ENCODE measurements at places on chromosomes 3 and 15.
A peak's percentile ranks its signal among the peaks of the same experiment; 100 is the strongest.

GRCh38 chr3:184715943-184716621 lies 4.2 kb upstream of the MAGEF1 start:
- no peak for DNase-seq

DNA sequence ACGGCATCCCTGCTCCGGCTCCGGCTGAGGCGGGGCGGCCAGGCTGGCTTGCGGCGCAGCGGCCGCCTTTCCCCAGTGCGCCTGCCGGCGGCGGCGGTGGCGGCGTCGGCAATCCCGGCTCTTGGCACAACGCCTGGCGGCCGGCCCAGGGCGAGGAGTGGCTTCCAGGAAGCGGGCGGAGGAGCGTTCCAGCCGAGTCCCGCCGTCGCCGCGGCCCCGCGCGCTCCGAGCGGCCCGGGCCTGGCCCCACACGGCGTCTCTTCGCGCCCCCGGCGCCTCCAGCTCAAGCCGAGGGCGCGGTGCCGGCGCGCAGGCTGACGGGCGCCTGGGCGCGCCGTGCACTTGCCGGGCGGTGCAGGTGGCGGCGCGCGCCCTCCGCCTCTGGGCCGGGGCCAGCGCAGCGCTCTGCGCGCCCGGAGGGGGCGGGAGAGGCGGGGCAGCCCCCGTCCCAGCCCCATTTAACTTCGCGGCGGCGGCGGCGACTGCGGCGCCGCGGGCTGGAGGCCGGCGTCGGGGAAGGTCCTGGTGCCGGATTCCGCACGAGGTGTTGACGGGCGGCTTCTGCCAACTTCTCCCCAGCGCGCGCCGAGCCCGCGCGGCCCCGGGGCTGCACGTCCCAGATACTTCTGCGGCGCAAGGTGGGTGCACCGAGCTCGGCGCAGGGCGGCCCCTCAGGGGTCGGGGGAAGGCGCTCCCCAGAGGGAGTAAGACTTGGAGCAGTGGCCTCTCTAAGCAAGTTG lies at the start of gene ADAMTSL3:
Gene ADAMTSL3 (plus strand): TSS at position 485 of the 740 bp plus-strand sequence. CDS start 1,639 bp downstream, outside the sequence.
- no peak for DNase-seq

DNA sequence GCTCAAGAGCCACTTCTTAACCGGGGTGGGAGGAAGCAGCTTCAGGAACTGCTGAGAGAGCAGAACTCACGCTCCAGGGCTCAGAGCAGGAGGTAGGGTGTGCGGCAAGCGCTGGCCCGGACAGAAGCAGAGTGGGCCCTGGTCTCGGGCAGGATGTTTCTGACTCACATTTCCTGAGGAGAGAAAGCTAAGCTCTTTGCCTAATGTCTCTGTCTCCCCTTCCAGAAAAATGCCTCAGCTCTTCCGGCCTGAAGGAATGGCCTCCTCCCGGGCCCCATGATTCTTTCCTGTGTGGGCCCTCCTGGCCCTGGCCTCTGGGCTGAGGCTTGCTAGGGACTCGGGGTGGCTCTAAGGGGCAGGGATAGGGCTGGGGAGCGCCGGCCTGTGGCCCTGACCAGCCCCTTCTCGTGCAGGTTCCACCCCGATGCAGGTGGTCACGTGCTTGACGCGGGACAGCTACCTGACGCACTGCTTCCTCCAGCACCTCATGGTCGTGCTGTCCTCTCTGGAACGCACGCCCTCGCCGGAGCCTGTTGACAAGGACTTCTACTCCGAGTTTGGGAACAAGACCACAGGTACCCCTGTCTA lies 4.1 kb upstream of the STAB1 start:
- no peak for DNase-seq

GRCh38 chr3:156518726-156519125 lies 36.2 kb downstream of the SSR3 start:
- no peak for DNase-seq

GRCh38 chr3:47362701-47363100 lies 18.1 kb upstream of the PTPN23 start:
- DNase-seq = no peak

DNA sequence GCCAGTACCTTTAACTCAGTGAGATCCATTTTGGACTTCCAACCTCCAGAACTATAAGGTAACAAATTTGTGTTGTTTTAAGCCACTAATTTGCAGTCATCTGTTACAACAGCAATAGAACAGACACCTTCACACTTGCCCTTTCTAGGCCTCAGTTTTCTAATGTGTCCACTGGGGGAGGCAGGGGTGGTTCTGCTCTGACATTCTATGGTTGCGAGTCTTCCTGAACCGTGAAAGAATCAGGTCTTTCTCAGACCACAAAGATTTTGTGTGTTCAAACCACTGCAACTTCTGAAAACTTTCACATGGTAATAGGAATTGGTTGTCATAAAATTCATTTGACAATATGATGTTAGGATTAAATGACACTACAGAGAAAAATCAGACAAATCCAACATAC lies 26.8 kb upstream of the CSTA start:
- DNase-seq = no peak

DNA sequence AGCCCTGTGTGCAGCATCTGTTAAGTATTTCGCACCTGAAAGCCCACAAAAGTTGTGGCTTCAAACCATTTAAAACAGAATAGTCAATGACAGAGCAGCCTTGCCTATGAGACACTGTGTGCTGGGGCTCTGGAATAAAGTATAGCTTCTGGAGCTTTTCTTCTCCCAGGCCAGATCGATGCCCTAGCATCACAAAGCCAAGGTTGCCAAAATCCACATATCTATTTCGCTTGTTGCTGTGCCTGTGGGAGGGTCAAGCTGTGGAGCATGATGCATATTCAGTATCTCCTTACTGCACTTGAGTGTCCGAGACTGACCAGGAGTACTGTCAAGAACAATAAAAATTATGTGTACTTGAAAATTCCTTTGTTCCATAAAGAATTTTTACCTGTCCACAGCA lies 7.6 kb downstream of the PLOD2 start:
- no peak for DNase-seq

DNA sequence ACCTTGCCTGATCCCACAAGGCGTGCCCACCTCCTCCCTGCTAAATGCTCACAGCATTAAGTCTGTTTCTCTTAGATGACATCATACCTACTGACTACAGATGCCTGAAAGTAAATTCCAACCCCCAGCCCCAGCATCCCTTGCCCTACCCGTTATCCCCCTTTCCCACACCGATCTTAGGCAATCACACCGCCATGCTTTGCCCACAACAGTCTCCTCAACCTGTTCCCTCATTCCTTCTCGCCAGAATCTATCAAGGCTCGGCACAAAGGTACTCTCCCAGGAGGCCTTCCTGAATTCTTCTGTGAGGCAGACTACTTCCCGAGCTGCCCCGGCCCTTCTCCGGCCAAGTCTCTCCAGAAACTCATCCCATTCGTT lies 789 bp upstream of the SEC61A1 start:
- DNase-seq = no peak

- no peak for DNase-seq
Measured at GRCh38 chr15:65389226-65389625, 11.4 kb upstream of the IGDCC3 start.

GRCh38 chr3:11543948-11544387 lies 99.7 kb downstream of the VGLL4 start:
- no peak for DNase-seq

- DNase-seq = no peak
Measured at GRCh38 chr3:48564022-48564421, 441 bp upstream of the UCN2 start.

DNA sequence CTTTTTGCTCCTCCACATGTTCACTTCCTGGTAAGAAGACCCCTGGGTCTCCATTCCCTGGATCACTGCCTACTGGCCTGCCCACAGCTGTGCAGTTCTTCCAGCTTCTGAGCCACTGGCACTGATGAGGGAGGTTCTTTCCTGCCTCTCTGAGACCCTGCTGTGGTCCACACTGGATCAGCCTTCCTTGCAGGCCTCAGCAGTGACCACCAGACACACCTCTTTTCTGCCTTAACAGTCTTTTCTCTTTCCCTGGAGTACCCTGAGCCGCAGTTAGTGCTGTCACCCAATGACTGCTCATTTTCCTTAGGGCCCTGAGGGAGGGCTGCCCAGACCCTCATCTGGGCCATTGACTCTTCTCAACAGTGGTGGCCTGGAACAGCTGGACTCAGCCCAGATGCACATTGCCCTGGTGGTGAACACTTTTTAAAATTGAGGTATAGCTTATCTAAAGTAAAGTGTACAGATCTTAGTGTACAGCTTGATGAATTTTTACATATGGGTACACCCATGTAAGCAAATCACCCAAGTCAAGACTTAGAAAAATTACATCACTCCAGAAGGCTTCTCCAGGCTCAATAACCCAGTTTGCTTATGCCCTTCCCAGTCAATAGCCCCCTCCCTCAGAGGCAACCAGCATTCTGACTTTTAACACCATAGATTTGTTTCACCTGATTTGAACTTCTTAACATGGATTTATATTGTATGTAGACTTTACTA lies 32.8 kb upstream of the C3orf80 start:
- DNase-seq = no peak

DNA sequence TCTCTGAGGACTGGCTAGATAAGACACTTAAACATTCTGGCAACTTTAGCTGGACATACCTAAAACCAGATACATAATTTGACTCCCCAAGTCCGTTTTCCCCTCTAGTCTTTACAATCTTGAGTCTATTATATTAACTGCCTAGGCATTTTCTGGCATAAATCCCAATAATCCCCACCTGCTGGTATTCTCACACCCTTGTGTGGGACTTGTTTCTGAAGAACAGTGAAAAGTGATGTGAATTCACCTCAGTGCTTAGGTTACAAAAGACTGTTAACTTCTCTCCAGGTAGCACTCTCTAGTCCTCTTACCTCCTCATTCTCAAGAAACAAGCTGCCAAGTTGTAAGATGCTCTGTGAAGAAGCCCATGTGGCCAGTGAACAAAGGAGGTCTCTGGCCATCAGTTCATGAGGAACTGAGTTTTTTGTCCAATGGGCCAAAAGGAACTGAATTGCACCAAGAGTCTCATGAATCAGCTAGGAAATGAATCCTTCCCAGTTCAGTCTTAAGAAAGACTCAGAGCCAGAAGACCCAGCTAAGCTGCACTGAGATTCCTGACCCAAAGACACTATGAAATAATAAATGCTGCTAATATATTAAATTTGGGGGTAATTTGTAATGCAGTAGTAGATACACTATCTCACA lies 4.1 kb downstream of the OSBPL11 start:
- DNase-seq = no peak

- DNase-seq = no peak
Measured at GRCh38 chr3:67294341-67294740, 296.2 kb downstream of the KBTBD8 start.

- no peak for DNase-seq
Measured at GRCh38 chr3:127629467-127630403, 750 bp downstream of the PODXL2 start.

GRCh38 chr15:90071220-90071807 lies 31.0 kb downstream of the IDH2 start:
- DNase-seq = peak; percentile 42

GRCh38 chr15:64476550-64476949 lies 16.2 kb downstream of the ZNF609 start:
- DNase-seq = no peak

GRCh38 chr15:92570391-92570790 lies 85.2 kb downstream of the FAM174B start:
- DNase-seq = no peak

GRCh38 chr15:42286445-42287029 lies 13.3 kb upstream of the TMEM87A start:
- DNase-seq = no peak

DNA sequence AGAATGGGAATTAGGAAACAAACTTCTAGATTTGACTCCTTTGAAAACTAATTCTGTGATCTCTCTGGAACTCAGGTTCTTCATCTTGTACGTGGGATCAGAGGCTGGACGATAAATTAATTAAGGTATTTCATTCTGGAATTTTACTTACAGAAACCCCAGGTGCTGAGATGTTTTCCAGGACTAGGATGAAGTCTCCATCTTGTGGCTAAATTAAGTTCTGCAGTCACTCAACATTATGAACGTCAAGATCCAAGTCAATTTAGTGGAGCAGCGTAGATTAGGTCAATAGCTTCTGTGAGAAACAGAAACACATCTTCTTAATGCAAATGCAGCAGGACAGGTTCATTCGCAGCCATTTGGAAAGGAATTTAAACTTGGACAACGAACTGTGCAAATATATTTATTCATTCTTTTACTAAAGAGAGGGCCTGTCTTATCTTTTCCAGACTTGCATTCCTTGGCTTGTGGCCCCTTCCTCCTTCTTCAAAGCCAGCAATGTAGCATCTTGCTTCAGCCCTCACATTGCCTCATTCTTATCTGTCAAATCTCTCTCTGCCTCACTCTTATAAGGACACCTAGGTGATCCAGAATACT lies 26.7 kb upstream of the TMC3 start:
- DNase-seq = no peak

DNA sequence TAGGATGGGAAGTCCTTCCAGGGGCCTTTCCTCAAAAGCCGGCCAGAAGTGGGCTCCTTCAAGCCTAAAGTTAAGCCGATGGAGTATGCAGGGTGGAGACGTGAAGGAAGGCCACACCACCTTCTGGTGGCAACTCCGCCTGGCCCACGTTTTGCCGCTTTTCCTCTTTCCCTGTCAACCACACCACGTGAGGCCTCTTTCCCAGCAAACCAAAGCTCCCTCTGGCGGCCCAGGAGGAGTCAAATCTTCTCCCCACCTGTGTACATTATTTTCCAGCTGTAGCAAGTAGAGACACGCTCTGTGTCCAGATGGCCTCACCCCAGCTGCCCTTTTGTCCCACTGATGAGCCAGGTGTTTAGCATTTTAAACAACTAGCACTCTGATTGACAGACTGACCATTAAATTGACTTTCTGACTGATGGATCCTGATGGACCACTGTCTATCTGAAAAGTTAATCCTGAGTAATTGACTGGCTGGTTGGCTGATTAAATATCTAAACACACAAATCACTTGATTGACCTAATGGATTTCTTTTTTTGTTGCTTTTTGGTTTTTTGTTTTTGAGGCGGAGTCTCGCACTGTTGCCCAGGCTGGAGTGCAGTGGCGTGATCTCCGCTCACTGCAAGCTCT lies 59.6 kb upstream of the ZBTB38 start:
- DNase-seq = peak; percentile 43

GRCh38 chr3:9059489-9060400 lies 96.5 kb upstream of the RAD18 start:
- DNase-seq = no peak

- no peak for DNase-seq
Measured at GRCh38 chr3:71453822-71454511, 129.6 kb downstream of the FOXP1 start.

DNA sequence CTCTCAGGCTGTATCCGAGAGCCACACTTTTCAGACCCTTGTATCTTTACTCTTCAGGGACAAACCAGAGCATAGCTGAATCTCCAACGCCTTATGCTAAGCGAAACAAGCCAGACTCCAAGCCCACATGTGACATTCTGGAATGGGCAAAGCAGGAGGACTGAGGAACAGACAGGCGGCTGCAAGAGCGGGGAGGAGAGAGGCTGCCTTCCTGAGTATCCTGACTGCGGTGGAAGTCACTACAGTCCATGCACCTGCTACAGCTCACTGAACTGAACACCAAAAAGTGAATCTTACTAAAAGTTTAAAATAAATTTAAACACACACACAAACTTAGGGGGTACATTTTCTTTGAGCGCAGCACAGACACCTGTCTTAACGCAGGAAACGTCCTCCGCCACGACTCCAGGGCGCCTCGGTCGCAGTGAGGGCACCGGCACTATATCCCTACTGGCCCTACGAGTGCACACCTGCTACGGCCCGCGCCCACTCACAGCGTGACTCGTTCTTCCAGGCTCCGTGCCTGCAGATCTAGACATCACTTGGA lies 1.4 kb downstream of the CYFIP1 start:
- DNase-seq = no peak

Measured in NCI-H1092 (cell line).